Stimulated activated CD4-positive, alpha-beta T cell treated with anti-CD3 and anti-CD28 coated beads, Interleukin-4, amount 100 ng/mL, for 4 hours (primary cell): ENCODE measurements at places on chromosomes 5 and 9.

GRCh38 chr5:37926732-37927131, 86.9 kb upstream of the GDNF start:
- DNase-seq = no peak

GRCh38 chr9:30732060-30732459, 1652.4 kb upstream of the ACO1 start:
- DNase-seq = no peak

DNA sequence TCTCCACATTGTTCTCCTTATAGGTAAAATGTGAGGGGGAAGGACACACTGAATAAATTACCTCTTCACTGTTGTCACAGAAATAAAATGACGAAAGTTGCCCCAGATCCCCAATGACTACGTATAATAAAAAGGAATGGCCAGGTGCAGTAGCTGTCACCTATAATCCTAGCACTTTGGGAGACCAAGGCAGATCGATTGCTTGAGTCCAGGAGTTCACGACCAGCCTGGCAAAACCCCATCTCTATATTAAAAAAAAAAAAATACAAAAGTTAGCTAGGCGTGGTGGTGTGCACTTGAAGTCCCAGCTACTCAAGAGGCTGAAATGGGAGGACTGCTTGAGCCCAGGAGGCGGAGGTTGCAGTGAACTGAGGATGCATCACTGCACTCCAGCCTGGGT, 82.2 kb upstream of the APC start:
- DNase-seq = no peak

DNA sequence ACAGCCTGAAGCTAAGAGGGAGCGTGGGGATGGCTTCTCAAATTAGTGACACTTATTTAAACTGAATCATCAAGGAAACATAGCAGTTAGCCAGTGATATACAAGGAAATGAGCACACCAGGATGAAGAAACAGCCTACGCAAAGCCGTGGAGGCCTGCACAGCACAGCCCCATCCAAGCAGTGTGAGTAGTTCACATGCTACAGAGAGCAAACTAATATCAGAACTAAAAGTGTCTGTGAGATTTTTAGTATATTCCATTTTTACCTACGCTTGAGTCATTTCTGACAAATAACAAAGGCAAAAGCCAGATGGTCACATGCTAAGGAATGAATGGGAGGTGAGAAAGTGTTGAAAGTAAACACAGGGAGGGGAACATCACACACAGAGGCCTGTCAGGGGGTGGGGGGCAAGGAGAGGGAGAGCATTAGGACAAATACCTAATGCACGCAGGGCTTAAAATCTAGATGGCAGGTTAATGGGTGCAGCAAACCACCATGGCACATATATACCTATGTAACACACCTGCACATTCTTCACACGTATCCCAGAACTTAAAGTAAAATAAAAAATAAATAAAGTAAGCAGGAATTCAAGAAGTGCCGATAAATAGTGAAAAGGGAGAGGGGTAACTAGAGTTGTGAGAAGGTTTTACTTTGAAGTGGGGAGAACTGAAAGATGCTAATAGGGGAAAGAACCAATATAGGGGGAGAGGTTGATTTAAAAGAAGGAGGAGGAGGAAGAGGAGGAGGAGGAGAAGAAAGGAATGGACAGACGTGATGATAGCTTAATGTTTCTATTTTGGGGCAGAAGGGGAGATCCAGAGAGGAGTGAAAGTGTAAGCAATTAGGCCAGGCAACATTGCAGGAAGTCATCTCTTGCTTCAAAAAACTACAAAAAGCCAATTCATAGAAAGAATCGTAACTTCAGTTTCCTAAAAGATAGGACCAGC, 100.9 kb upstream of the PTGER4 start:
- DNase-seq = peak; percentile 46

DNA sequence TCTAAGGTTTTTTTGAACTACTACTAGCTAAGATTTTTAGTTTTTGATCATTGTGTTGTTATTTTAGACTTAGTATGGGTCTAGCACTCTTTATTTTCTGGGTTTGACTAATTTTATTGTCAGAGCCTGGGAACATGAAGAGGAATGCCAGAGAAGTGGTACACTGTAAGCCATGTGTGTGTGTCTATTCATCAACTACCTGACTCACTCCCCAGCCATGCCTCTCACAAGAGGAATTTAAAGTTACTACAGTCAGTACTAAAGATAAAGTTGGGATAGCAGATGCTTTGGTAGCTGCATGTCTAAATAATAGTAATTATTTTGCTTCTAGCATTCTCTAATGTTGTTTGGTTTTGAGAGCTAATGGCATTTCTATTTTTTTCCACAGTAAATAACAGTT, 264.8 kb downstream of the CSNK1G3 start:
- no peak for DNase-seq

DNA sequence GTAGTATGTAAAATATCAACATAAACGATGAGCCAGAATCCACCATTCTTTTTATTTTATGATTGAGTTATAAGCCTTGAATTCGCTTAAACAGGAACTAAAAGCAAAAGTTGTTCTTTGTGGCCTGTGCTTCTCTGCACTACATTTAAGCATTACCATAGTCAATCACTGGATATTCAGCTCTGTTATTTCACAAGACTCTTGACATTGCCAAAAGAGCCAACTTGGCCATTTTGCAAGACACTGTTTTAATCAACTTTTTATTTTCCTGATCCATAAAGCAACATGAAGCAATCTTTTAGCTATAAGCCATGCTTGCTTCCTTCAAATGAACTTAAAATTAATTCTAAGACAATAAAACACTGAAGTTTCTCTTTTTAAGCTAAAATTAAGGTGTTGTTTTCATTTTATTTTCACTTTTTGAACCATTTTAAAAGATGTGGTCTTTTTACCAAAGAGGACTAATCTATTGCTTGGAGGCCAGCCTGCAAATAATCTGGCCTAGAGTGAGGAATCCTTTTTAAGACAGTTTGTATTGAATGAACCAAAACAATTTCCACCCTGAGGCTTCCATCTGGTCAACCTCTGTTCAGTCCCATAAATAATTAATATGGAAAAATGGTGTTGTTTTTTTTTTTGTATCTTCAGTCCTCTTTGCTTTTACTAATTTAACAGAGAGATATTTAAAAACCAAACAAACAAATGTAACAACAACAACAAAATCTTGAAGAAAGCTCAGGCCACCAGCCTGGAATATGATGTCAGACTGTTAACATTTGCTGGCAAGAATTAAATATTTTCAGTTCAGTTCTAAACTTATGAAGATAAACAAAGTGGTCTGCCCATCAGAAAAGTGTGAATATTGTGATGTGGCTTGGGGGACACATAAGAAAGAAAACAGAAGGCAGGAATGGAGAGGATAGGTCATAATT, 274.4 kb downstream of the MARCHF11 start:
- no peak for DNase-seq

GRCh38 chr5:31936683-31937082, 237.4 kb downstream of the GOLPH3 start:
- no peak for DNase-seq

DNA sequence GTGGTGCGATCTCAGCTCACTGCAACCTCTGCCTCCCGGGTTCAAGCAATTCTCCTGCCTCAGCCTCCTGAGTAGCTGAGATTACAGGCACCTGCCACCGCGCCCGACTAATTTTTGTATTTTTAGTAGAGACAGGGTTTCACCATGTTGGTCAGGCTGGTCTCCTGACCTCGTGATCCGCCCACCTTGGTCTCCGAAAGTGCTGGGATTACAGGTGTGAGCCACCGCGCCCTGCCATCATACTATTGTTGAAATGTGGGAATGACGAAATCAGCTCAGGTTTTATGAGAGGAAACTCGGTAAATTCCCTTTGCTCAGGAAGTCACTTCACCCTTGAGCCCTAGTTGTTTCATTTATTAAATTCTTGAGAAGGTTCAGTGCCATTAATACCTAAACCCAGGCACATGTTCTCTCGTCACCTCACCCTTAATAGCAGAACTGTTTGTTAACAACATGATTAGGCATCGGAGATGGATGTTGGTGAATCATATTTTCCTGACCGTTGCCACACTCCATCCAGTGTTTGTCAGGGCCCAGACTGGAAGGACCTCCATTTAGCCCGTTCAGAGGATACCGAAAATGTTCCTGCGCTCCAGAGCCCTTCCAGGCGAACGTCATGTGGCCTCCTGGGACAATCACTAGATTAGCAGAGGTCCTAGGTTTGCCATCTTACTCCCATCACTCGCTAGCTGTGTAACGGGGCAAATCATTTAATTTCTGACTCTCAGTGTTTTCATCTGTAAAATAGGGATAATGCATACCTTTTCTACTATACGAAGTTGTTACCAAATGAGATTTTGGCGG, 20.0 kb upstream of the CREBRF start:
- DNase-seq = no peak

DNA sequence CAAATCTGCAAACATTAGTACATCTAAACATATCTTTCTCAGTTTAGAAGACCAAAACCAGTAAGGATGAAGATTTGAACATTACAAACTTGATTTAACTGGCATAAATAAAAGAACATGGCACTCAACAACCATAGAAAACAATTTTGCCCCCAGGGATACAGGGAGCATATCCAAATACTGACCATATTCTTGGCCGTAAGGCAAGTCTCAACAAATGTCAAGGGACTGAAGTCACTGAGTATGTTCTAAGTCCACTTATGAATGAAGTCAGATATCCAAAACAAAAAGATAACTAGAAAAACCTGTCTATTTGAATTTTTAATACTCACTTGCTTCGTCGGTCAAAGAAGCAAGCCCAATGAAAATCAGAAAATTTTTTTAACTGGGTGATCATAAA, 14.1 kb downstream of the FEM1C start:
- no peak for DNase-seq

DNA sequence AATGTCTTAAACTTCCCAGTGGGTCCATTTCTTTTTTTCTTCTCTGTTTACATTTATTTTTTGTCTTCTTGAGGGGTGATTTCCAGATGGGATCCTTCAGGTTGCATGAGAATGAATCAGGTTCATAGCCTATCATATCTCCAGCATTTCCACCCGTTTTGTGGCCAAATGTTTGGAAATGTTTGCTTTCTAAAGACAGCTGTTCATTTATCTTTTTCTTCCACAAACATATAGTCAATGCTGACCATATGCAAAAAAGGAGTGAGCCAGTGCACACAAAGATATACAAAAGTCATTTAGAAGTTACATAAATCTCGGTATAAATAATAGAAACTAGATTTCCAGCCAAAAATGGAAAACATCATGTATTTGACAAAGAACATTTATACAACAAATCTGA, 71.6 kb upstream of the STC2 start:
- no peak for DNase-seq

- DNase-seq = no peak
These were observed 10.7 kb downstream of the LOX start for GRCh38 chr5:122067390-122067789.

GRCh38 chr5:148455185-148455584, 71.4 kb downstream of the FBXO38 start:
- DNase-seq = no peak

GRCh38 chr9:78898234-78898633, 601.3 kb downstream of the PSAT1 start:
- DNase-seq = no peak

- DNase-seq = no peak
These were observed 41.1 kb upstream of the CAMK4 start for GRCh38 chr5:111183064-111183463.

DNA sequence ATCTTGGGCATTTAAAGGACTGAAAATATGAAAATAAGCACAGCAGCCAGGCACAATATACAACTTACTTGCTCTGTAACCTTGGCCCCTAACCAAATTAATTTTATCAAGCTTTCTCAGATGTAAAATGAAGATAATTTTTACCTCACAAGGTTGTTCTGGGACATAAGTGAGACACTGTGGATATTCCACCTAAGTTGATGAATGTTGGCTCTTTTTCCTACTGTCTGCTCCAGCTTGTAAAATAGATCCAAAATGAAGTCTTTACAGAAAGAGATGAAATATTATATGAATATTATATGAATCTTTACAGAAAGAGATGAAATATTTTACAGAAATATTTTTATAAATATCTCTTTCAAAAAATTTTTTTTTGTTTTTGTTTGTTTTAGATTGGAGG, 270.1 kb downstream of the DNAH5 start:
- no peak for DNase-seq

DNA sequence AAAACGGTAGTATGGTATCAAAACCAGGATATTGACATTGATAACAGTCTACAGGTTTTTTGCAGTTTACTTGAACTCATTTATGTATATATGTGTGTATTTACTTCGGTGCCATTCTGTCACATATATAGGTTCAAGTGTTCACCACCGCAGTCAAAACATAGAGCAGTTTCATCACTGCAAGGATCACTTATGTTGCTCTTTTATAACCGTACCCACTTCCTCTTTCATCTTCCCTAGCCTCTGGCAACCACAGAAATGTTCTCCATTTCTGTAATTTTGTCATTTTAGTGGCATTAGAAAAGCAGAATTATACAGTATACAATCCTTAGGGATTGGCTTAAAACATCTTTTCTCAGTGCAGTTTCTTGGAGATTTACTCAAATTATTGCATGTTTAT, 90.3 kb downstream of the SH3GL2 start:
- DNase-seq = no peak

DNA sequence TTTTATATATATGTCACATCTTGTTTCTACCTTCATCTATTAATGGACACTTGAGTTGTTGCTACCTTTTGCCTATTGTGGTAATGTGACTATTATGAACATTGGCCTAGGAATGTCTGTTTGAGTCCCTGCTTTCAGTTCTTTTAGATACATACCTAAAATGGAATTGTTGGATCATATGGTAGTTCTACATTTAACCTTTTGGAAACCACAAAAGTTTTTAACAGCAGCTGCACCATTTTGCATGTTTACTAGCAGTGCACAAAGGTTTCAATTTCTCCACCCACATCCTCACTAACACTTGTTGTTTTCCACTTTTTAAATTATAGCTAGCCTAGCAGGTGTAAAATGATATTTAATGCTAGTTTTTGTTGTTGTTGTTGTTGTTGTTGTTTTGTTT, 88.4 kb downstream of the GALNT10 start:
- no peak for DNase-seq

DNA sequence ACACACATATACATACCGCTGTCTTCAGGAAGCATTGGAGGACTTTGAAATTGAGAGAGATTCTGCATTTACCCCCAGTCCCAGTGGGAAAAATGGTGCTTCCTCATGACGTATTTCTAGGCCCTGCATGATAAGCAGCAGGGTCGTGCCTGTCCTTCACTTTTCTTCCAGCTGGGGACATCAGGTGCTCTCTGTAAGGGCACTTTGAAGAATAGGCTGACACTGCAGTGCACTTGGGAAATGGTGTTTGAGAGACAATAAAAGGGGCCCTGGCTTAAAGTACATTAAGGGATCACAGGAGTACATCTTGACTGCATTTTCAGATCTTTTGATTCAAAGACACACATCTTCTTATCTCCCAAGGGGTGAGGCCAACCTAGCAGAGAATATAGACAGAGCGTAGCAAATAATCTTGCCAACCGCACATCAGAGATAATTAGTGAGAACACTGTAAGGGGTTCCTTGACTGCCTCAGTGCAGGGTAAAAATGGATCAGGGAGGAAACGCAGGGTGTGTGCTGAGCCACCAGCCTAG, 437.9 kb downstream of the CSNK1G3 start:
- no peak for DNase-seq

- DNase-seq = no peak
These were observed 34.6 kb downstream of the OXCT1 start for GRCh38 chr5:41835645-41836044.

GRCh38 chr5:168877132-168877892, 298.1 kb upstream of the PANK3 start:
- no peak for DNase-seq

- no peak for DNase-seq
These were observed 85.2 kb downstream of the EHMT1 start for GRCh38 chr9:137703842-137704508.

- DNase-seq = no peak
These were observed 111.2 kb downstream of the UNC13B start for GRCh38 chr9:35272989-35273388.
